WTC11 (cell line): ENCODE measurements at places on chromosomes 4 and X. TPM values are rescaled to one million over a fixed set of nuclear protein-coding genes. Genes with fewer than 3 reads are reported as not detected.

GRCh38 chr4:74364256-74364651 is 691 bp upstream of the EREG start:
- no peaks in the 10 kb centered on the region for H3K36me3 ChIP-seq
- DNase-seq, result no peak
- no peak overlapping the region for H3K27ac ChIP-seq
- peaks cover 13% of the 10 kb centered on the region for H3K4me1 ChIP-seq
- H3K4me3 ChIP-seq, result peak overlapping the region; percentile 87
- H3K27me3 ChIP-seq, result peaks cover 31% of the 10 kb centered on the region

GRCh38 chr4:129968366-129968765 is 872.4 kb downstream of the C4orf33 start:
- no peak overlapping the region for H3K4me3 ChIP-seq
- no peaks in the 10 kb centered on the region for H3K27me3 ChIP-seq
- H3K36me3 ChIP-seq, result peaks cover 16% of the 10 kb centered on the region
- peaks cover 4% of the 10 kb centered on the region for H3K4me1 ChIP-seq
- no peak for DNase-seq

DNA sequence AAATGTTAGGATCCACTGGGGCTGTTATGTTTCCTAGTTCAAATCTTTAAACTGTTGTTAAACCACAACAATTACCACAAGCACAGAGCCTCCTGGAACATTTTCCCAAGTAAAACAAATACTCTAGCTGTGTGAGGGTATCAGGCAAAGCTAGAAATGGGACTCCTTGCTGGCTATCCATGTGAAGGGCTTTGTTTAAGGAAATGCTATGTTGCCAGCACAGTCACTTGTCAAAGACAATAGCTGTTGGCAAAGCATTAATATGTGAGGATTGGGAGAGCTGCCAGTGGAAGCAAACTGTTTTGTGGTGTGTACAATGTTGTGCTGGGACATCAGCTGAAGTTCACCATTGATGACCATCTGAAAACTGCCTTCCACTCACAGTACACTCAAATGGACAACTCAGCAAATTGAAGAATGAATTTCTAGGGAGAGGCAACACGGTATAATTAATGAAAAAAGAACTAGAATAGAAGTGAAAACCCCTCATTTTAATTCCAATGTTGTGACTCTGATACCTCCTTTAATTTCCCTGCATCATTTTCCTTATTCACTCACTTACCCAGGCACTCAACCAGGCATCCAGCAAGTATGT is 100.8 kb downstream of the ANXA3 start:
- no peak overlapping the region for H3K27ac ChIP-seq
- no peak overlapping the region for H3K4me3 ChIP-seq
- H3K4me1 ChIP-seq, result peaks cover 3% of the 10 kb centered on the region; the same call in 1 of the 2 replicates
- no peak for DNase-seq
- H3K36me3 ChIP-seq, result no peaks in the 10 kb centered on the region
- H3K27me3 ChIP-seq, result no peaks in the 10 kb centered on the region; the same call in 1 of the 2 replicates

DNA sequence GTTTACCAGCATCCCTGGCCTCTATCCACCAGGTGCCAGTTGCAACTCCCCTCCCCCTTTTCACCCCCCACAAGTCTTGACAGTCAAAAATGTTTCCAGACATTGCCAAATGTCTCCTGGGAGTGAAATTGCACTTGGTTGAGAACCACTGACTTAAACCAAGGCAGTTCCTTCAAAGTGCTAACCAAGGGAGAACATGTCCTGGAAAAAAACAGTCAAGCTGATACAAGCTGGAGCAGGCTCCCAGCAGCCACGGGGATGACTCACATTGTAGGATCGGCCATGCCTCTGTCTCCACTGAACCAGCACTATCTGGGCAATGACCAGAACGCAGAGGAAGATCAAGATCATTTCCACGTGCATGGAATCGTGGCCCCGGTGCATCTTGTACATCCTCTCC is 11.4 kb downstream of the RNF175 start:
- H3K4me3 ChIP-seq, result no peak overlapping the region
- no peaks in the 10 kb centered on the region for H3K4me1 ChIP-seq
- H3K27me3 ChIP-seq, result no peaks in the 10 kb centered on the region
- H3K36me3 ChIP-seq, result peaks cover 7% of the 10 kb centered on the region
- no peak overlapping the region for H3K27ac ChIP-seq

DNA sequence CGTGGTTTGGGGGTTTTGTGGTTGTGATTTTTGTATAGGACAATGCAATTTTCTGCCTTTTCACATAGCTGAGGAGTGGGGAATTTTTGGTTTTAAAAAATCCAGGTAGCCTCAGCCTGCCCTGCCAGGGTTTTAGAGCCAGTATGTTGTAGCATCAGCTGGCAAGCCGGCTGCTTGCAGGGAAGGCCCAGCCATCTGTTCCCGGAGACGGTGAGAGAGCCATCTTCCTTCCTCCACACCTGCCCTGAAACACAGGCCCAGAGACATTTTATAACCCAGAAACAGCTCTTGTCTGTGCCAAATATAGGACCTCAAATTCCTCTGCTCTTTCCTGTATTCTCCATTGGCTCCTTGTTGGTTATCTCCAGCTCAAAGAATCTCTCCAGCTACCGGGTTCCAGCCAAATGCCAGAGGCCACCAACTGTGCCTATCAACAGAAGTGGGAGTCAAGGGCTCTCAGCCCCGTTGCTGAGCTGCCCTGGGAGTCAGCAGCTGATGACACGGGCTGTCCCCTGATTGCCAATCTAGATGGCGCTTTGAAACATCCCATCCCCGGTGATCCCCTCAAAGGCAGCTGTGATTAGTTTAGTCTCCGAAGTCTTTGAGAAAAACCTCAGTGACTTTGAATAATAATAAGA is 595.2 kb downstream of the MID1IP1 start:
- DNase-seq, result no peak
- no peak overlapping the region for H3K4me3 ChIP-seq
- no peak overlapping the region for H3K27ac ChIP-seq
- H3K27me3 ChIP-seq, result no peaks in the 10 kb centered on the region
- no peaks in the 10 kb centered on the region for H3K36me3 ChIP-seq

DNA sequence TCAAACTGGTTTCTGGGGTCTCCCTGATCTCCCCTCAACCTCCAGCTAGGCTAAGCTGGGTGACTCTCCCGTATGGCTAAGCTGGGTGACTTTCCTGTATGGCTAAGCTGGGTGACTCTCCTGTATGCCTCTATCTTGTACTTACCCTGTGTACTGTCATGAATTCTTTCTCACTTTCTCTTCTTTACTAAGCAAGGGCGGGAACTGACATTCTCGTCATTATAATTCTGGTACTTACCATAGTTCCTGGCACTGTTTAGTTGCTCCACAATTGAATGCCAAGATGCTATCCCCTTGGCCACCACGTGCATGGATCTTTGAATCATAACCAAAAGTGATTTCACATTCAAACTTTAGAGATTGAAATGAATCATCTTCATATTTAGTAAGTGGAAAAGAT is 8.8 kb downstream of the INTU start:
- H3K36me3 ChIP-seq, result peaks cover 20% of the 10 kb centered on the region
- no peak overlapping the region for H3K27ac ChIP-seq
- no peak for DNase-seq
- no peaks in the 10 kb centered on the region for H3K27me3 ChIP-seq
- no peak overlapping the region for H3K4me3 ChIP-seq

DNA sequence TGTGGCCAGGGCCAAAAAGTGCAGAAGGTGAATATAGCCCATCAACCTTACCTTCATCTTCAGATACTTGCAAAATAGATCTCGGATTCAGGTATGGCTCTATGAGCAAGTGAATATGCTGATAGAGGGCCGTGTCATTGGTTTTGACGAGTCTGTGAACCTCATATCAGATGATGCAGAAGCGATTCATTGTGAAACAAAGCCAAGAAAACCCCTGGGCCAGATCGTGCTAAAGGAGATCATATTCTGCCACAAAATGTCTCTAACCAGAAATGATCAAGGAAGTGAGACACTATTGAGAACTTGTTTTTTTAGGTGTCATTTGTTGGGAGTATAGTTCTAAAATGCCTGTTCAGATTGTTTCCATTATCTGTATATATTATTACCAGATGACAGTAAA is 48.3 kb downstream of the PDK3 start:
- H3K4me1 ChIP-seq, result peaks cover 4% of the 10 kb centered on the region; the same call in 1 of the 2 replicates
- H3K27me3 ChIP-seq, result no peaks in the 10 kb centered on the region
- DNase-seq, result no peak
- H3K27ac ChIP-seq, result no peak overlapping the region

GRCh38 chrX:15404401-15405096 is 20.3 kb upstream of the VEGFD start:
- no peaks in the 10 kb centered on the region for H3K27me3 ChIP-seq
- no peak overlapping the region for H3K4me3 ChIP-seq
- peaks cover 20% of the 10 kb centered on the region for H3K4me1 ChIP-seq
- H3K36me3 ChIP-seq, result 0 out of 2 replicates have a peak, but pooled peaks cover 4% of the 10 kb centered on the region
- DNase-seq, result no peak
- H3K27ac ChIP-seq, result no peak overlapping the region; the same call in 1 of the 2 replicates

- no peaks in the 10 kb centered on the region for H3K27me3 ChIP-seq
- no peak overlapping the region for H3K27ac ChIP-seq
- no peak for DNase-seq
- no peak overlapping the region for H3K4me3 ChIP-seq
- peaks cover 3% of the 10 kb centered on the region; the same call in 1 of the 2 replicates for H3K36me3 ChIP-seq
Observed at GRCh38 chrX:23779025-23779424, 3.9 kb upstream of the SAT1 start.

DNA sequence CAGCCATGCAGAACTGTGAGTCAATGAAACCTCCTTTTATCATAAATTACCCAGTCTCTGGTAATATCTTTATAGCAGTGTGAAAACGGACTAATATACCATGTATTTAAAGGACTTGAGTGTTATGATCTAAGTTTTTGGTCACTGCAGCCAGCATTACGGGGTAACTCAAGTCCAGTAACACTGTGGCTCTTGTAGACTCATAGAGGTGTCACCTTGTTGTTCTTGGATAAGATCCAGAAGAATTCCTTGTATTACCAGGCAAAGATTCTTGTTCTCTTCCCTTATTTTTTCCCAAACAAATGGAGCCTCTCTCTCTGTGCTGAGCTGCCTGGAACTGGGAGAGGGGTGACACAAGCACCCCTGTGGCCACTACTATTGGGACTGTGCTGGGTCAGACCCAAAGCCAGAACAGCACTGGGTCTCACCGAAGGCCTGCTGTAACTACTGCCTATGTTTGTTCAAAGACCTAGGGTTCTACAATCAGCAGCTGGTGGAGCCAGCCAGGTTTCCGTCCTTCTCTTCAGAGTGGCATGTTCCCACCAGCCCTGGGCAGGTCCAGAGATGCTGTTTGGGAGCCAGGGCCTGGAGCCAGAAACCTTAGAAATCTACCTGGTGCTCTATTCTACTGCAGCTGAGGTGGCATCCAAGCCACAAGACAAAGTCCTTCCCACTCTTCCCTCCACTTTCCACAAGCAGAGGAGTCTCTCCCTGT is 43.7 kb upstream of the MED14 start:
- no peak overlapping the region for H3K27ac ChIP-seq
- no peaks in the 10 kb centered on the region for H3K36me3 ChIP-seq
- no peaks in the 10 kb centered on the region; the same call in 1 of the 2 replicates for H3K27me3 ChIP-seq
- H3K4me1 ChIP-seq, result no peaks in the 10 kb centered on the region
- no peak overlapping the region for H3K4me3 ChIP-seq

DNA sequence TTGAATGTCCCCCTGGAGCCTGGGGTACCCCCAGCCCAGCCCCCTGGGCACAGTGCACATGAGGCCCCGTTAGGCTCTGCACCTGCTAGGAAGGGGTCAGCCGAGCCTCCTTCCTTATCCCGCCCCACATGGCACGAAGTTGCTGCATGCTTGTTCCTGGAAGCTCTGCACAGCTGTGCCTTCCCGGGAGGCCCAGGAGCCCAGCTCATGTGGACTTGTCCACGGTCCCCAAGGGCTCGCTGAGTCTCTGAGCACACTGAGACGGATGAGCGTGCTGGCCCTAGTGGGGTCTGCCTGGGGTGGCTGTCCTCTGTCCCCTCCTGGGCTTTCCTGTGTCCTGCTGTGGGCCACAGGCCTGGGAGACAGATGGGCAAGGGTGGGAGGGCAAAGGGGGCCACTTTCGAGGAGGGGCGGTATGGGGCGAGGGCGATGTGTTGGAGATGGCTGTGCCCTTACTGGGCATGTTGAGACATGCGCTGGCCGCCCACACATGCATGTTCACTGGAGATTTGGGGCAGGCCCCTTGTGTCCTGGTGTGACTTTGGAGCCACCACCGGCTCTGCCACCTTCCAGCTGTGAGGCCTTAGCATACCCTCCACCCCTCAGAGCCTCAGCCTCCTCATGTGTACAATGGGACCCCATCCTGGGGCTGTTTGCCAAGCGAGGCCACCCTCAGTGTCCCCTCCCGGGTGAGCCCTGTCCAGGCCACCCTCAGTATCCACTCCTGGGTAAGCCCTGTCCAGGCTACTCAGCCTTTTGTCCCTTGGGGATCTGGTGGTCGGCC is 237.6 kb downstream of the AFAP1 start:
- no peaks in the 10 kb centered on the region for H3K27me3 ChIP-seq
- H3K27ac ChIP-seq, result no peak overlapping the region
- H3K36me3 ChIP-seq, result no peaks in the 10 kb centered on the region
- H3K4me3 ChIP-seq, result no peak overlapping the region
- peaks cover 20% of the 10 kb centered on the region for H3K4me1 ChIP-seq
- DNase-seq, result no peak

- no peak for DNase-seq
- no peak overlapping the region for H3K27ac ChIP-seq
- H3K36me3 ChIP-seq, result no peaks in the 10 kb centered on the region
- H3K4me1 ChIP-seq, result peaks cover 7% of the 10 kb centered on the region
Observed at GRCh38 chrX:36898301-36898700, 109.9 kb upstream of the FAM47C start.

DNA sequence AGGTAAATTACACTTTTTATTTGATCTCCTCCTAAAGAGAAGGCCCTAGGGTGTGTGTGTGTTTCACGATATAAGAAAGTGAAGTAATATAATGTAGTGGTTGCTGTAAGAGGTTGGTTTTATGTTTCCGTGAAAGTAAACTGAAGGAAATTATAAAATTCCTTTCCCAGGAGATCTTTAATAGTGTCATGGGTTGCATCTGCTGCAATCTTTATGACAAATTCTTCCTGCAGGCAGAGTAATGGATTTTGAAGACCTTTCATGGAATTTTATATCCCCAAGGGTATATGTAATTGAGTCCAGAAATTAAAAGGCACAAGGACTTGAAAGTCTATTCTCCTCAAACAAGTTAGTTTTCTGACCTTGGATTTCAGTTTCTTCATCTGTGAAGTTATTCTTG is 538.6 kb downstream of the ANKRD50 start:
- H3K4me3 ChIP-seq, result no peak overlapping the region
- H3K36me3 ChIP-seq, result peaks cover 5% of the 10 kb centered on the region; the same call in 1 of the 2 replicates
- no peaks in the 10 kb centered on the region for H3K4me1 ChIP-seq
- H3K27me3 ChIP-seq, result no peaks in the 10 kb centered on the region
- DNase-seq, result no peak
- no peak overlapping the region for H3K27ac ChIP-seq

GRCh38 chr4:187396106-187396505 is 599.5 kb upstream of the ZFP42 start:
- no peak overlapping the region for H3K27ac ChIP-seq
- no peak overlapping the region for H3K4me3 ChIP-seq
- no peak for DNase-seq
- no peaks in the 10 kb centered on the region for H3K27me3 ChIP-seq

The NDP gene
- 0.23 to 0.28 TPM (median 0.27 TPM) in 3 replicates for total RNA-seq

The SOX3 gene
- total RNA-seq, result 16.3 to 19.8 TPM (median 19.5 TPM) in 3 replicates

The SPANXD gene
- not detected in 3 replicates for total RNA-seq

The MAGEA3 gene
- total RNA-seq, result 0.80 to 1.8 TPM (median 1.1 TPM) in 3 replicates
